ENCODE measurements at places on chromosomes 5 and 9.

GRCh38 chr9:90986161-90986560 is 184.5 kb downstream of the SYK start:
- DNase-seq: no peak

DNA sequence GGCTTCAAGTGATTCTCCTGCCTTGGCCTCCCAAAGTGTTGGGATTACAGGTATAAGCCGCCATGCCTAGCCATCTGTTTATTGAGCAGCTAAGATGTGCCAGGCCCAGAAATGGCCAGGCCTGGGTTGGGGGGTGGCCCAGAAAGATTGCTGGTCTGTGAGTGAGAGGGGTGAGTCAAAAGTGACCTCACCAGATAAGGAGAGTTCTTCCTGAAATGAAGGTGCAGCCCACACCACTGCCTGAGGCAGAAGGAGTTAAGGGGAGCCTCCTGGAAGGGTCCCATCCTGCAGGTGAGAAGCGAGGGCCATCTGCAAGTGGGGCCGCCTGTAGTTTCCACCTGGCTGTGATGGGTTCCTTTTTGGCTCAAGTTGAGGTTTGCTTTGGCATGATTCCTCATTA is 96.9 kb upstream of the KLF4 start:
- no peak for DNase-seq

- no peak for DNase-seq
Observed at GRCh38 chr9:126971261-126971660, 56.7 kb downstream of the RALGPS1 start.

- no peak for DNase-seq
Observed at GRCh38 chr9:72443855-72444254, 77.6 kb upstream of the TMC1 start.

DNA sequence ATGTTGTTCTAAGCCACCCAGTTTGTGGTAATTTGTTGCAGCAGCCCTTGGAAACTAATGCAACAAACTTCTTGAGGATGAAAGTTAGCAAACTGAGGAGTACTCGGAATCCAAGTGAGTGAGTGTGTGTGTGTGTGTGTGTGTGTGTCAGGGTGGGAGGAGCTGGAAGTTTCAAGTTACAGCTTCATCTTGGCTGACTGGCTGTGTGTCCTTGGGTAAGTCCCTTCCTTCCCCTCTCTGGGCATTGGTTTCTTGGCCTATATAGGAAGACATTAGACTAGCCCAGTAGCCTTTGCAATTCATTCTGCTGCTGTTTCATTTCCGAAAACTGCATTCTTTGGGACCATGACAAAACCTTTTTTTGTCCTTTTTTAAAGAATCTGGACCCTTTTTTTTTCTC is 157.2 kb downstream of the MELK start:
- no peak for DNase-seq

Measured in stimulated activated CD8-positive, alpha-beta memory T cell treated with anti-CD3 and anti-CD28 coated beads, Interleukin-2, amount 100 ng/mL, for 1 hour (primary cell).